Fibroblast of gingiva (primary cell): ENCODE measurements at places on chromosomes 4 and X.

DNA sequence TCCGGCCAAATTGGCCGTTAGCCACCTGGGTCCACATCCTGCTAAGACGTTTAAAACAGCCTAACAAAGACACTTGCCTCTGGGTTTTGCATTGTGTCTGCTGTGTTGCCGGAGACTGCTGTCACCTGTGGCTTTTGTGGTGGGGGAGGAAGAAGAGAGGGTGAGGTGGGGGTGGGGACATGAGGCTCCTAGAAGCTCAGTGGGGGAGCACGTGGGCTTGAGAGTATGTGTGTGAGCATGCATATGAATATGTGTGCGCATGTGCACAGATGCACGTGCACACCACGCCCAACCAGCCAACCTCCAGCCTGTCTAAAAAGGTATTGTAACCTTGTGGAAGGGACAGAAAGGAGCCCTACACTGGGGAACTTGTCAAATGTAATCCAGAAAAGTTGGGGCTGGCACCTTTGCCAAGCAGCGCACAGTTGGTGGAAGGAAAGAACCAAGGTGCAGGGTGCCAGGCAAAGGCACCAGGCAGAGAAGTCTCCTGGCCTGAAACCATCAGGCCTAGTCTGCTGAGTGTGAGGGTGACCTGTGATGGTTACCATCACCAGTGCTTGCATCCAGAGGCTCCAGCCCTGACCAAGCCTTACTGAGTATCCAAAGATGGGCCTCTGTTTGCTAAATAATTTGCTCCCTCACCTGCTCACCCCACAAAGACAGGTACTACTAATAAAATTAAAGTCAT is 10.1 kb upstream of the SASH3 start:
- DNase-seq = no peak

GRCh38 chrX:119134466-119134865 is 6.9 kb upstream of the KIAA1210 start:
- DNase-seq = no peak

- DNase-seq = no peak
Measured at GRCh38 chr4:100836929-100837328, 319.1 kb upstream of the EMCN start.

DNA sequence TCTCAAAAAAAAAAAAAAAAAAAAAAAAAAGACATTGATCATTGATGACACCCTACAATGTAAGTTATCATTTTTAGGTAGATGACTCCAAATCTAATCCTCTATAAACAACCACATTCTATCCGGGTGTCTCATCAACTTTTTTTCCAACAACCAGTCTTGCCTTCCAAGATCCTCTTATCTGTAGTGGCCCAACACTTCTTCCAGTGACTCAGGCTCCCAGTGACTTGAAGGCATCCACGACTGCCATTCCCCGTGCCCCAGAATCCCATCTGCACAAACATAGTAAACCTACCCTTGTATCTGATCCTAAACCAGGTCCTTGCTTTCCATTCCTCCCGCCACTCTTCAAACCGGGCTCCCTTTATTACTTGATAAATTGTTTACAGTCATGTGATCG is 15.6 kb upstream of the TSPAN5 start:
- DNase-seq = no peak

DNA sequence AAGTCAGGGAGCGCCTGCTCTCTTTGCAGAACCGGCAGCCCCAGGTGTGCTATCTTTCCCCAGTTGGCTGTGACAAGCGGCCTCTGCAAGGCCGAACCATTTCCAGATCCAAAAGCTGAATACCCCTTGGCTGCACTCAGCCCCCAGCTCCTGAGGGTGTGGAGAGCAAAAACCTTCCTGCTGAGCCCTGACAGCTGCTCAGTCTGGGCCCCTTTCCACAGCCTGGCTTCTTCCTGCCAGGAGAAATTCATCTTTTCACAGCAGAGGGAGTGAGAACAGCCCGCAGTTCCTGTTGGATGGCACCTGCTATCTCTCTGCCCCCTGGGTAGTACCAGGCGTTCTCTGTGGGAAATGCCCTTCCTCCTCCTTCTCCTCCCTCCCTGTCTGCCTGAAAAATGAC is 78.4 kb downstream of the DRD5 start:
- no peak for DNase-seq

GRCh38 chr4:174707051-174707676 is 121.9 kb downstream of the GLRA3 start:
- no peak for DNase-seq

DNA sequence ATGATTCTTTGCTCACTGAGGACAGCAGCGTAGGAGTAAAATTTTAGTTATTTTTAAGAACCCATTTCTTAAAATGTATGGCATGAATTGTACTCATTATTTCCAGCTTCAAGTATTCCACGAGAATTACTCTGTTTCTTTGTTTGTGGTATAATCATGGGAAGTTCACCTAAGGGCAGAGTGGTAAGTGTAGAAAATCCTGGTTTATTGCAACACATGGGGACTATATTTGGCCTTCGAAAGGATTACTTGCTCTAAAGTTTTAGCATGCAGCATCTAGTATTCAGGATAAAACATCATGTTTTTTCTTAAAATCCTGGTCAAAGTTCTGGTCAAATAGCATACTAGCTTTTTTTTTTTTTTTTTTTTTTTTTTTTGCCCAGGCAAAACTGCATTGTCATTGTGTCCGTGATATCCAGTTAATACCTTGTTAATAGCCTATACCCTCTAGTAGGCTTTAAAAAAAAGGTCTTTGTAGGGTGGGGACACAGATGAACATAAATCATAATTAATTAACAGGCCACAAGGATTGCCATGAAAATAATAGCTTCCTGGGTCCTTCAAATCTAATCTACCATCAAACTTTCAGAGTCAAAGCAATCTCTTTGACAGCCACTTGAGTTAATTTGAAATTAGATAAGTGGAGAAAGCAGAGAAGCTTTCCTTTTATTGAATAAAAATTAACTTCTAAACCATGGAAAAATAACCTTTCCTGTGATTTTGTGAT is 44.6 kb upstream of the VEGFC start:
- no peak for DNase-seq

- DNase-seq = no peak
Measured at GRCh38 chr4:166836865-166837264, 397.4 kb downstream of the SPOCK3 start.
